ENCODE measurements at places on chromosomes 2 and 18.

GRCh38 chr2:217981084-217981730, 21.6 kb downstream of the TNS1 start:
- DNase-seq: no peak

DNA sequence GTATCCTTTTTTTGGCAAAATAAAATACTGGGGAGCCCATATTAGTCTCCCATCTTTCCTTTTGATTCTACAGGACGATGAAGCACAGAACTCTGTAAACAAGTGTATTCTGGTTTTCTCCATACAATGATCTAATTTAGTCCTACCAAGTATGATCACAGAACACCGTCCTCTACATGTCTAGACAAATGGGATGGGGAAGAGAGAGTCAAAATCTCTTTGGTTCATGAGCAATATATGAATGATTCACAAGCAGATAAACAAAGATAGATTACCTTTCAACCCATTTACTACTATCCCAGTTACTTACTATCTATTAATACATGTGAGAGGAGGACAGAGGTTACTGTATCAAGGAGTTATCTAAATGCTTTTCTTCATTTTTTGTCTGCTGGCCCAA, 352.4 kb upstream of the ACVR2A start:
- no peak for DNase-seq

GRCh38 chr2:128755695-128756364, 437.2 kb upstream of the HS6ST1 start:
- no peak for DNase-seq

GRCh38 chr18:42436222-42436765, 481.3 kb downstream of the PIK3C3 start:
- no peak for DNase-seq

- no peak for DNase-seq
Observed at GRCh38 chr2:25409044-25409443, 67.3 kb upstream of the DNMT3A start.

- DNase-seq: no peak
Observed at GRCh38 chr2:159933727-159934049, 128.7 kb downstream of the PLA2R1 start.

GRCh38 chr2:177042311-177042710, 170.3 kb upstream of the HNRNPA3 start:
- no peak for DNase-seq

GRCh38 chr18:37383036-37383785, 182.4 kb downstream of the CELF4 start:
- DNase-seq: no peak

- no peak for DNase-seq
Observed at GRCh38 chr2:226656367-226656766, 143.3 kb downstream of the IRS1 start.
